8988T (cell line): ENCODE measurements at places on chromosomes 2 and 18.

DNA sequence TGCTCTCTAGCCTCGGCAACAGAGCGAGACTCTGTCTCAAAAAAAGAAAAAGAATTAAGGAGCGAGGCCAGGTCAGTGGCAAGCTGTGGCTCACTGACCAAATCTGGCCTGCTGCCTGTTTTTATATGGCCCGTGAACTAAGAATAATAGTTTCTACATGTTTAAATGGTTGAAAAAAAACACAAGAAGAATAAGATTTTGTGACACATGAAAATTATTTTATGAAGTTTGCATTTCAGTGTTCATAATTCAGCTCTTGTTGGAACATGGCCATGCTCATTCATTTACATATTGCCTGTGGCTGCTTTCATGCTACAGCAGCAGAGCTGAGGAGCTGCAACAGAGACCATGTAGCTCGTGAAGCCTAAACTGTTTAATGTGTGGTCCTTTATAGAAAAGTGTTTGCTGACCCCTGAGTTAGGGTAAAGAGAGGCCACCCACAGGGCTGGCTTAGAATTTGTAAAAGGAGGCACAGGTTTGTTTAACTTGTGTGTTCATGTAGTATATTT lies 59.5 kb downstream of the MFSD6 start:
- DNase-seq, result no peak

GRCh38 chr18:10500038-10500437 lies 25.8 kb upstream of the NAPG start:
- DNase-seq, result no peak

DNA sequence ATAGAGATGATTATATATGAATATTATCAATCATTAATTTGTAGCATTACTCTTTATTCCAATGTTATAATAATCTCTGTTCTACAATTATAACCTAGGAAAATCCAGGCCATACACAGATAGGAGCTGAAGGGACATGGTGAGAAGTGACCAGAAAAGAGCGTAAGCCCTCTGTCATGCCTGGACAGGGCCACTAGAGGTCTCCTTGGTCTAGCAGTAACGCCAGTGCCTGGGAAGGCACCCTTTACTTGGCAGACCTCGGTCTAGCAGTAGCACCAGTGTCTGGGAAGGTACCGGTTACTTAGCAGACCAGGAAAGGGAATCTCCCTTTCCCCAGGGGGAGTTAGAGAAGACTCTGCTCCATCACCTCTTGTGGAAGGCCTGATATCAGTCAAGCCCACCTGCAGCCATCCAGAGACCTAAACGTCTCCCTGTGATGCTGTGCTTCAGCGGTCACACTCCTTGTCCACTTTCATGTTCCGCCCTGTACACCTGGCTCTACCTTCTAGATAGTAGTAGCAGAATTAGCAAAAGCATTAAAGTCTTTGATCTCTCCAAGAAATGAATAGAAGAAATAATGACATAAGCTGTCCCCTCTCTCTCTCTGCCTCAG lies 447.5 kb upstream of the FSIP2 start:
- DNase-seq, result no peak

DNA sequence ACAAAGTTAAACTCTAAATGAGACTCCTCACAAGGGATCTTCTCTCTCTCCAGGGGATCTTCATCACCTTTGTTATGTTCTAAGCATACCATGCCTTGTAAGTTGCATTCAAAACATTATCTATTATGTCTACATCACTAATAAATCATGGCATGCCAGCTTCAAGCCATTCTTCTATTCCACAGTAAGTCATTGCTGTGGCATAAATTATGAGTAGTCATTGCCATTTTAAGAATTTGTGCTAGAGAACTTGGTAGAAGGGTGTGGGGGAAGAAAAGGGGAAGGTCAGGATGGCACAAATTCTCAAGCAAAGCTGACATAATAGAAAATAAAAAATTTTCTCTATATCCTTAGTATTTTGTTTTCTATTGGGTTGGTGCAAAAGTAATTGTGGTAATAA lies 33.5 kb downstream of the BARD1 start:
- no peak for DNase-seq

GRCh38 chr2:198203336-198204069 lies 399.1 kb downstream of the PLCL1 start:
- DNase-seq, result no peak
